ENCODE measurements at places on chromosomes 16 and 17.

GRCh38 chr16:9677301-9677653 lies 505.0 kb downstream of the GRIN2A start:
- no peak for DNase-seq

- DNase-seq: peak; percentile 33
Measured at GRCh38 chr16:71358464-71358998, at the start of gene CALB2. TSS of gene CALB2 (plus strand) at chr16:71358723. CDS start at chr16:71358793, 70 bp downstream.

DNA sequence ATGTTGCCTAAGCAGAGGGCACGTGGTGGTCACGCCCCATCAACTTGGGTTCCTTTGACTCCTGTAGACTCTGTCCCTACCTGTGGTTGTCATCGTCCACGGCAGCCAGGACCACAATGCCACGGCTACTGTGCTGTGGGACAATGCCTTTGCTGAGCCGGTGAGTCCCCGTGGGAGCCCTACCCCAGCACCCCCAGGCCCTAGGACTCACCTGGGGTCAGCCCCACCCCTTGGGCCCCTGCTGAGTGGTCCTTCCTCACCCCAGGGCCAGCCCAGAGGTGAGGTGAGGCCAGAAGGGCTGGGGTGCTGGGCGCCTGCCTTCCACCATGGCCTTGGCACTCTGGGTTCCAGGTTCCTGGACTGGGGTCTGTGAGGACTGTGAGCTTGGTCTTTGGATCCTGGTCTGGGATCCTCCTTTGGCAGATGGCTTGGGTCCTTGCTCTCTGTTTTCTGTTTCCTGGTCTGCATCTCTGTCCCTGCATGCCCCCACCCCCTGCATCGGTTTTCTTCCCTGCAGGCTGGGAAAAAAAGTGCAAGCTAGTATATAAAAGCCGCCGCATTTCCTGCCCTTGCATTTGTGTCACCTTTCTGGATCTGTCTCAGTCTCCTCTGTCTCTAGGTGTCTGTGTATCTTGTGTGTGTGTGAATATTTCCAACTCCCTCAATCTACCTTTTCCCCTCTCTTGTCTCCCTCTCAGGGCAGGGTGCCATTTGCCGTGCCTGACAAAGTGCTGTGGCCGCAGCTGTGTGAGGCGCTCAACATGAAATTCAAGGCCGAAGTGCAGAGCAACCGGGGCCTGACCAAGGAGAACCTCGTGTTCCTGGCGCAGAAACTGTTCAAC lies 17.5 kb downstream of the STAT5A start:
- no peak for DNase-seq

DNA sequence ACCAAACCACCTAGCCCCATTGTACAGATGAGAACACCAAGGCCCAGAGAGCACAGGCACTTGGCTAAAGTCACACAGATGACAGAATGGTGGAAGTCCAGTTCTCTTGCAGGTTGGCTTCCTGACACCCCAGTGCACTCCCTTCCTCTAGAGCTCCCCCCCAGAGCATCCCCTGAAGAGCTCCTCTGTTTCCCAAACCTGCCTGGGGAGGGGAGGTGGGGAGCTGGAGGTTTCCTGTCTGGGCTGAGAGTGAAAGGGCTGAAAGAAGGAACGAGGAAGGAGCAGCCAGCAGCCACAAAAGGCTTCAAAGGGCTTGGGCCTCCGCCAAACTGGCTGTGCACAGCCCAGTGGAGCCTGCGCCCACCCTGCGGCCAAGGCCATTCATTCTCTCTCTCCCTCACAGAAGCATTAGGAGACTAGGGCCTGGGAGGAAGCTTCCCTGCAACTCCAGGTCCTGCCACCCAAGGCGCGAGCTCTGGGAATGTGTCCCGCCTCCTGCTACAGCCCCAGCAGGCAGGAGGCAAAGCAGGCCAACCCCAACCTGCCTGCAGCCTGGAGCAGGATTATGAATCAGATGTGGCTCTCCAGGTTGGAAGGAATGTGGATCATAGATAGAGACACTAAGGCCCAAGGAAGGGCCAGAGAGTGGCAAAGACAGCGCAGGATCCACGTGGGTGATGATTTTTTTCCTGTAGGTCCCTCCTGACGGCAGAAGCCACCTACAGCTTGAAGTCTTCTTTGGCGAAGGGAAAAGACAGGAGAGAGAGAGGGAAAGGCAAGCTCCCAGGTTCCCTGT lies 913 bp downstream of the SLC13A5 start:
- DNase-seq: no peak

GRCh38 chr16:85049706-85050305 lies 22.2 kb downstream of the KIAA0513 start:
- no peak for DNase-seq

Measured in CD4-positive, alpha-beta T cell treated with Interferon alpha-2 for 1 hour (primary cell).